Omental fat pad (tissue), 4 donors: ENCODE measurements at places on chromosomes 4 and X. TPM values are rescaled to one million over a fixed set of nuclear protein-coding genes. Genes with fewer than 3 reads are reported as not detected.
A peak's percentile ranks its signal among the peaks of the same experiment; 100 is the strongest.

SOWAHD gene
- total RNA-seq: 0.79 TPM

ERCC6L gene
- 0.19 TPM for total RNA-seq

PFKFB1 gene
- 23.8 TPM for total RNA-seq

ATP11C gene
- total RNA-seq: 41.8 TPM

PNMA6F gene
- not detected for total RNA-seq

TEX11 gene
- not detected for total RNA-seq

FGFBP1 gene
- total RNA-seq: 2.8 TPM

CXXC4 gene
- 4.7 TPM for total RNA-seq

HEPH gene
- total RNA-seq: 4.3 TPM

GRCh38 chr4:26325191-26325590, 4.4 kb downstream of the RBPJ start:
- DNase-seq: no peak

GRCh38 chr4:93187892-93188291, 640.7 kb upstream of the ATOH1 start:
- DNase-seq: no peak

GRCh38 chrX:39729981-39730661, 367.6 kb downstream of the BCOR start:
- no peak for DNase-seq

DNA sequence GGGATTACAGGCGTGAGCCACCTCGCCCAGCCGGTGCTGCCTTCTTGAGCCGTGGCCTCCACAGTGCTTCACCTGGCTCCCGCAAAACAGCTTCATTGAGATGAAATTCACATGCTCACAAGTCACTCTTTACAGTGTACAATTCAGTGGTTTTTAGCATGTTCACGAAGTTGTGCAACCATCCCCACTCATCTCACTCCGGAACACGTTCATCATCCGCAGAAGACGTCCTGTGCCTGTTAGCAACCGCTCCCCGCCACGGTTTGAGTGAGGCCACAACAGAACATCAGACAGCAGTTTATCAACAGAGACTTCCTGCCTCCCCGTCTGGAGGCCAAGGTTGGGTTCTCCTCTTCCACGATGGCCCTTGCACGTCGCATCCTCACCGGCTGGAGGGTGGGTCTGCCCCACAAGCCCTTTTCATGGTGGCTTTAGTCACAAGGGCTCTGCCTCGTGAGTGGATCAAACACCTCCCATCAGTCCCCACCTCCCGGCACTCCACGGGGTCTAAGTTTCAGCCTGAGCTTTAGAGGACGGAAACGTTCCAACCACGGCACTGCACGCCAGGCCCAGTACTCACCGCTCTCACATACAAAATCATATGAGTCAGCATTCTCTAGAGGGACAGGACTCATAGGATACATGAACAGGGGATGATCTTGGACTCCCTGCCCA, 29.6 kb upstream of the SPON2 start:
- peak; percentile 50 for DNase-seq

- DNase-seq: no peak
Measured at GRCh38 chr4:153655928-153656327, 28.2 kb upstream of the TLR2 start.

- no peak for DNase-seq
Measured at GRCh38 chr4:143071351-143071750, 113.4 kb upstream of the USP38 start.
